ENCODE measurements at places on chromosomes 11 and 22.

GRCh38 chr11:75447415-75447814 is 14.4 kb upstream of the KLHL35 start:
- no peak for DNase-seq

- no peak for DNase-seq
These were observed 59.0 kb upstream of the PDE3B start for GRCh38 chr11:14584595-14584994.

- no peak for DNase-seq
These were observed 135.0 kb downstream of the CSNK2A3 start for GRCh38 chr11:11217929-11218628.

GRCh38 chr11:111368285-111368560 is 10.9 kb downstream of the POU2AF1 start:
- DNase-seq: no peak

DNA sequence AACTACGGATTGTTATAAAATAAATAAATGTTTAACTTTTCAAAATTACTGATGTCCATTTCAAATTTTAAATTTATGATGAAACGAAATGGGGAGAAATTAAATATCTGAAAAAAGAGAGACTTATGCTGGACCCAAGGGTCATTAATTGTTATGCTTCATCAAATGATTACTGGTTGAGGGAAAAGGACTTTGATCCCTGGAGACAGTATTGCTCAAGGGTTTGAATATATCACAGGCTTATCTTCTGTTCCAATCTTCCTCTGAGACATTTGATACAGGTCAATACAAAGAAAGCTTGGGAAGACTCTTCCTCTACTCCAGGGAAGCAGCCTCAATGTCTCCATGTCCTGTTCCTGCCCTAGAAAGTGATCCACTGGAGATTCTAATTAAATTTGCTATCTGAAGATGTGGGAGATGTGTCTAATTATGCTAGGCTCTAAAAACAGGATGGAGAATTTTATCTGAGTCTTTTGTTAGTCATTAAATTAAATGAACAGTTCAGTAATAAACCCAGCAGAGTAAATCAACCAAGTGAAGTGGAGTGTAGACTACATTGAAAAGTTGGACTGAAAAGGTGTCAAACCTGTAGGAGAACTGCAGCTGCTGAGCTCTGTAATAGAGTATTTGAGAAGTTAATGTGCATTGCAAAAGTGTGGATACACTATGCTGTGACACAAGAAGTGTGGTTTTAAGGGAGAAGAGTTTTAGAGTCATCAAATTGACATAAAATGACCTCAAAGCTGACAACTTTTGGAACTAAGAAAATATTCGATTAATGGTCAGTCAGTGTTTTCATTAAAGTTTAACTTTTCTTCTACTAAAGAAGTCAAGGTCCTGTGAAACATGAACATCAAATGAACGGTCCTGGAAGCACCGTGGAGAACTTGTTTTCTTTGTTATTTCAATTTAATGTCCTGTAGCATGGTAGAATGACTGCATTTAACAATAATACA is 623.7 kb upstream of the CCDC90B start:
- no peak for DNase-seq

- DNase-seq: no peak
These were observed 17.5 kb downstream of the RPL3 start for GRCh38 chr22:39301926-39302325.

DNA sequence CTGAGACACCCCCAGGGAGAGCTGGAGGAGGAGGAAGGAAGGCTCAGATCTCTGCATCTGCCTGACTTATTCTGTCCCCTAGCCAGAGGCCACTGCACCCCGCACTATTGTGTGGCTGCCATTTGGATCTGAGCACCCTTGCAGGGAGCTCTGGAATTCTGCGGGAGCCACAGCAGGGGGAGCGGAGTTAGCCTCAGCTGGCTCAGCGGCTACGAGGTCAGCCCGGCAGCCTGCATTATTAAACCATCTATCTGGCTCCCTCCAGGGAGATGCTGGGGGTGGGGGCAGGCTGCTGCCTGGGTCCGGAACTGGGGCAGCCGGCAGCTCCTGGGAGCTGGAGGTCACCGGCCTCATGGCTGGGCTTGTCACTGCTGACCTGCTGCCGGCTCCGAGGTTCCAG is 6.5 kb upstream of the ELFN2 start:
- no peak for DNase-seq

DNA sequence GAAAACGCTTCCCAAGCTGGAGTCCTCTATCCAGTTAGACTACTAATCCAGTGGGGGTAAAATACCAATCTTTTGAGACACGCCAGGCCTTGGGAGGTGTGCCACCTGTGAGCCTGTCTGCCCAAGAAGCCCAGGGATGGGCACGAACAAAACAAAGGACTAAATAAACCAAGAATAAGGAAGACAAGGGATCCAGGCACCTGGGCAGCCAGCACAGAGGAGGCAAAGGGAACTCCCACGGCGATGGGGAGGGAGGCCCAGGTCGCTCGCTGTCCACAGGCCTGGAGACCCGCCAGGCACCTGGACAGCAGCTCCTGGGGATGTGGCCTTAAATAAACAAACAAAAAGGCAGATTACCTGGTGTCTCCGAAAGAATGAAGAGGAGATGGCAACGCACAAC is 31.4 kb downstream of the LRFN4 start:
- DNase-seq: no peak

GRCh38 chr11:122628810-122629555 is 26.5 kb upstream of the UBASH3B start:
- peak; percentile 78 for DNase-seq

DNA sequence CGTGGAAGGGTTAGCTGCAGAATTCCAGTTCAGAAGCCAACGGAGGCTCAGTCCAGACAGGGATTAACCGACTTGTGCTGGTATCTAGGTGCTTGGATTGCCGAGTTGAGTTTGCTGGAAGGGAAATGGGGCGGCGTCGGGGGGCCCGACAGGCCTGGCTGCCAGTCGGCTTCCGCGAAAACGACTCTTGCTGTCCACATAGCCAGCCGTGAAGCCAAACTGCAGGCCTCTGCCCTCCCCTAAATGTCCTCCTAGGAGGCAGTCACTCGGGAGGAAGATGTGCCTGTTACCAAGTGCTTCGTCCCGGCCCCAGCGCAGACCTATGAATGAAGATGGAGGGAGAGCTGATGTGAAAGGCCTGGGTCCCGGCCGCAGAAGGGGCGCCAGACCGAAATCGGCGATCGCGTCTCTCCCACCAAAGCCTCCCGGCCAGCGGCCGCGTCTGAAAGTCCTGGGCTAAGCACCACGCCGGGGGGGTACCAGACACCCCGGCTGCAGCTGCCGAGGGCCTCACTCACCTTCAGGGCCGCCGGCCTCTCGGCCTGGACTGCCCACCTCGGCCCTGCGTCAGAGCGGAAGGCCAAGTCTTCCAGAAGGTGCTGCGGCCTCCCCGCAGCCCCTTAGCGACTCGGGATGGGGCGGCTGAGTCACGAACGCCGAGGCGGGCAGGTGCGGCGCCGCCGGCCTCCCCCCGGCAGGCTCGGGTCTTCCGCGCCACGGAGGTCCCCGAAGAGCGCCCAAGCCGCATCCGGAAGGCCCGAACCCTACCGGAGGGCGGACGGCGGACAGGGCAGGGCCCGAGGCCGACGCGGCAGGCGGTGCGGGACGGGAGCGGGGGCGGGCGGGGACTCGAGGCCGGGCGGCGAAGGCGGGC is 7.5 kb downstream of the DPAGT1 start:
- DNase-seq: no peak

DNA sequence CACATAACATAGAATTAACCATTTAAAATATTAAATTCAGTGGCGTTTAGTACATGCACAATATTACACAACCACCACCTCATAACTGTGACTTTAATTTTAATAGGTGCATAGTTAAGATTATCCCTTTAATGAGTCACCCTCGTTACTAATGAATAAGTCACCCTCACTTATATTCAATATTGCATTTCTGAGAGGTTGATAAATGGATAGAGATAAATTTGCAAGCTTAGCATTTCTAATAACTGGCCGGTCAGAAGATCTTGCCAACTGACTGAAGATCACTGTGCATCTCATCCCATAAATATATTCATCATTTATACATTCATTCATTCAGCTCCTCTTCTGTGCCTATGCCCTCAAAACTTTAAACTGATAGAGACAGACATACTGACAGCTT is 243.7 kb downstream of the TTC28 start:
- no peak for DNase-seq

GRCh38 chr11:123301696-123302400 is 106.8 kb upstream of the CLMP start:
- peak; percentile 88 for DNase-seq

GRCh38 chr22:36923131-36923788 is 9.8 kb downstream of the CSF2RB start:
- DNase-seq: no peak

DNA sequence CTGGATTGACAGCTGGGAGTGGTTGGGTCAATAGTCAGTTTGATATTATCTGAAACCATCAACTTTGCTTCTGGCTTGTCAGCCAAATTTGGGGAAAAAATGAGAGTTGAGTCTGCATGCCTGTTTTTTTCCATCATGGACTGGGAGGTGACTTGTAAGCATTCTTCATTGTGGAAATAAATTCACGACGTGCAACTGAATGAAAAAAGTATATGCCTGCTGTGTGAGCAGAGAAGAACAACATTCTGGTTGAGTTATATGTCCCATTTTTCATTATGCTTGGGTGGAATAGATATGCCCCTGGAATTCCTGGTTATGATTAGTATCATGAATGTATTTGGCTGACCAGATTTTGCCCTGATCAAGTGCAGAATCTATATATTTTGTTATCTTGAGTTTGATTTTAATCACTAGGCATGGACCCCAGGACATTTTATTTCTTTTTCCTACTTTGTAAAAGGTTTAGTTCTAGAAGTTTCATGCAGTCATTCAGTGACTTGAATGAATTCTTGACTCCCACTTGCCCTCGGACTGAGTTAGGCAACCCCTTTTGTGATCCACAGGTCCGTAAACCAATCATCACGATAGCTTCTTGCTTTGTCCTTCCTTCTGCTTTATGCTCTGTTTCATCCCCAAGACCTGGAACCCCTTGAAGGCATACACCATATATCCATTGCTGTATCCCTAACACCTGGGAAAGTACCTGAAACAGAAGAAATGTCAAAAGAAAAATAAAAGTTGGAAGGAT is 205.8 kb downstream of the NAV2 start:
- no peak for DNase-seq

GRCh38 chr11:86692746-86693145 is 20.3 kb upstream of the ME3 start:
- DNase-seq: no peak

- DNase-seq: no peak
These were observed 9.9 kb downstream of the SUN2 start for GRCh38 chr22:38745676-38746460.

DNA sequence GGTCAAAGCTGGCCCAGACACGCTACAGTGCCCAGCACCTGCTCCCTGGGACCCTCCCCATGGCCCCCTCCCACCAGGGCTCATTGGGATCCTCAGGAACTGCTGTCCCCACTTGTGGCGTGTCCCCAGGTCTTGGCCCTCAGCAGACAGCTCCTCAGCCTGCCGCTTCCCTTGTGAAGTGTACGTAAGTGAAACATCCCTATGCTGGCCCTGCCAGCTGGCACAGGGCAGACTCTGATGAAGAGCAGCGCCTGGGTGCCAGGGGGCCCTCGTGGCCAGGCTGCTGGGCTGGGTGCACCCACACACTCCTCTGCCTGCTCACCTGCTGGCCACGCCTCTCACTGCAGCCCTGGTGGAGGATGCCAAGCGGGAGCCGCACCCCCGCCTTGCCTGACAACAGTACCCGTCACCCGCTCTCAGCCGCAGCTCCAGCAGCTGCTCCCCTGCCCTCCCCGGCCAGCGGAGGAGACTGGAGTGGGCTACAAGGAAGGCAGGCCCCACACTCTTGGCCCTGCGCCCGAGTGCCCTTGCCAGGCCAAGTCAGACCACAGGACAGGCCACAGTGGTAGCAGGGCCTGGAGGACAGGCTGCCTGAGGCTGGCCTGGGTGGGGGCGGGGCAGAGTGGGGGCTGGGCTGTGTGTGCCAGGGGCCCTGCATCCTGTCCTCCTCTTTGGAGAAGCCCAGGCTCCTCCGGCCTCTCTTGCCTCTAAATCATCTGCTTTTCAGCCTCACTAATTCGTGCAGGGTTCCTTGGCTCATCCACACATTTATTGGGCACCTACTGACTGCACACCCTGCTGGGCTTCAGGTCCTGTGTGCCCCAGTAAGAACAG is 39.5 kb downstream of the IGF2 start:
- no peak for DNase-seq

DNA sequence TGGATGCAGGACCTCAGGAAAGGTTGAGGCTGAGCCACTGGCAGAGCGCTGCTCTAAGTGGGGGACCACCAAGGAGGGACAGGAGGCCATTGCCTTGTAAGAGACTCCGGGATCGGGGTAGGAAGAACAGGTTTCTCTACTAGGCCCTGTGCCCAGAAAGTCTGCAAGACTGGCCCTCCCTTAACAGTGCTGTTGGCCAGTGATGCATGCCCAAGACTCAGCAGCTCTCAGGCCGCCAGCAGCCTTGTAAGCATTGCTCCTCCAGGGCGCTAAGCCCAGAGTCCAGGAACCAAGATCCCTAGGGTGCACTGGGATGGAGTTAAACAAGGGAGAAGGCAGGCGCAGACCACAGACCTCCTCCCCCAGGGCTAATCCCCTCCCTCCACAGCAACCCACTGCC is 39.3 kb upstream of the PANX1 start:
- DNase-seq: no peak

DNA sequence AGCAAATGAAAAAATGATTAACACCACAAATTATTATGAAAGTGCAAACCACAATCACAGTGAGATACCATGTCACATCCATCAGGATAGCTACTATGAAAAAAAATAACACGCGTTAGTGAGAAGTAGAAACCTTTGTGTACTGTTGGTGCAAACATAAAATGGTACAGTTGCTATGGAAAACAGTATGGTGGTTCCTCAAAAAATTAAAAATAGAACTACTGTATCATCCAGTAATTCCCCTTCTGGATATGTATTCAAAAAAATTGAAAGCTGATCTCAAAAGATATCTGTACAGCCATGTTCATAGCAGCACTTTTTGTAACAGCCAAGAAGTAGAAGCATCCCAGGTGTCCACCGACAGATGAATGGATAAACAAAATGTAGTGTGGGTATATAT is 43.4 kb downstream of the CCDC81 start:
- DNase-seq: no peak

- no peak for DNase-seq
These were observed 7.5 kb upstream of the SPTY2D1 start for GRCh38 chr11:18641677-18642076.

DNA sequence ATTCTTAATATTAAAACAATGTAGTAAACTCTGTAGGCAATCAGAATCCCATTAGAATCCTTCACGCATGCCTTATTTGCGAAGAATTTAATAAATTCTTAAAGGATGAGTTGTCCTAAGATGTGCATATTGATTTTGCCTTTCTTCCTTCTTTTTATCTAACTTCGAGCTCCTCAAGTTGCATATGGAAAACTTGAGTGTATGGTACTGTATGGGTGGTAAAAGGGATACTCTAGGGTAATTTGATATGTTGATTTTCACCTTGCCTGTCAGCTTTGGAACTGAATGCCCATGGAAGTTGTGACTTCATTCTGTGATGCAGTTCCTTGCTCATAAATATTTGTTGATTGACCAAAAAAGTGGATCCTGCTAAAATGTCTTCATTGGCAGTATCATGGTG is 193.8 kb downstream of the DDX10 start:
- no peak for DNase-seq

GRCh38 chr11:65556470-65557279 is 1.5 kb downstream of the LTBP3 start:
- no peak for DNase-seq

Data from HEK293T (cell line).